ENCODE measurements at places on chromosomes 7 and 10. TPM values are rescaled to one million over a fixed set of nuclear protein-coding genes. Genes with fewer than 3 reads are reported as not detected.

The INHBA gene
- total RNA-seq: 14.4 TPM

The MYPN gene
- total RNA-seq: 0.64 TPM

DNA sequence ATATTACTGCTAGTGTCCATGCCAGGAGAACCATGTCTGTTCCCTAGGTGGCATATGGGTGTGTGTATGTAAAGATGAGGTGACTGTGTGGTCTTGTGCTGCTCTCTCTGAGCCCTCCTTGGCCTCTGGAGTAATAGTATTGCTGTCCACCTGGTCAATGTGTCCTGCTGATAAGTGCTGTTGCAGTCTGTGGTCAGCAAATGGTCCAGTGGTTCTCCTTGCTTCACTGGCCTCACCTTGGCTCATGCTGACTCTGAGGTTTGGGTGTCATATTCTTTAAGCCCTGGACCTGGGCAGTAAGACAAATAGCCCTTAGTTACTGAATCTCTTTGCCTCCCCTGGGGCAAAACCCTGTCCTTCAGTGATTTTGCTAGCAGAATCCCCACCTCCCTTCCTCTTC is 56.8 kb downstream of the TPST1 start:
- peak; percentile 89 for DNase-seq

The ARL3 gene
- 14.3 TPM for total RNA-seq

DNA sequence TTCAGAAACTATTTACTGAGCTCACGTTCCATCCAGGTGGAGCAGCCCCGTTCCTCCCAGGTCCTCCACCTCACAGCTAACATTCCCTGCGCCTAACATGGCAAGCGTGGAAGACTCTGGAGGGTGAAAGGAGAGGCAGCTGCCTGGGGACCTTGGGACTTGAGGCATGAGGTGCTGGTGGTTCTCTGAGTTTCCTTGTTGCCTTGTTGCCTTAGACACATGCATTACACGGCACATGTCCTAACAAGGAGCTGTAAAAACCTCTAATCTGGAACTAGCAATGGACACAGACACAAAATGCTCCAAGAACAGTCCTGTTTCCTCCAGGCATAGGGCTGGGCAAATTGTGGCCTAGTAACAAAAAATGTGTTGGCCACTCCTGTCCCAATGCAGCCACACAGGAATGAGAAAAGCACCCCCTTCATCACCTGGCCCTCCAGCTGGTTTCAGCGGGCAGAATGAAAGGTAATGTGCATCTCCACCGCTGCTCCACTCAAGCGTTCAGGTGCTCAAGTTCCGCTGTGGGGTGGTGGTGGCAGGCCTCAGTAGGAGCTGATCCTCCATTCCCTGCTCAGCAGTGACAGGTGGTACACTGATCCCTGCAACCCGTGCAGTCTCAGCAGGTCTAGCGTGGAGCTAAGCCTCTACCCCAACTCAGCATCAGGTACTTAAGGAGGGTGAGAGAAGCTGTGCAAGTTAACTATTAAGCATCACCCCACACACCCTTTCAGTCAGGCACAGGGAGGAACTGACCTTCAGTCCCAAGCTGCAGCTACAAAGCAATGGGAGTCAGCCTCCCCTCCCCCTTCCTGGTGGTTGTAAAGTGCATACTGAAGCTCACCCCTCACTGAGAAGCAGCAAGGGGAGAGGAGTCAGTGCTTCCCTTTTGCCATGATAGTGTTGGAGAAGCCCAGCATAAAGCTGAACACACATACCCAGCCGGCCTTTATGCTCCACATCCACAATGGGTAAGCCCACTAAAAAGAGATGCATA is 382.8 kb downstream of the SDK1 start:
- no peak for DNase-seq

- DNase-seq: peak; percentile 21
Measured at GRCh38 chr10:42491001-42491592, 147.3 kb downstream of the ZNF33B start.

GRCh38 chr7:127904670-127904985 is 126.6 kb downstream of the LRRC4 start:
- DNase-seq: no peak

DNA sequence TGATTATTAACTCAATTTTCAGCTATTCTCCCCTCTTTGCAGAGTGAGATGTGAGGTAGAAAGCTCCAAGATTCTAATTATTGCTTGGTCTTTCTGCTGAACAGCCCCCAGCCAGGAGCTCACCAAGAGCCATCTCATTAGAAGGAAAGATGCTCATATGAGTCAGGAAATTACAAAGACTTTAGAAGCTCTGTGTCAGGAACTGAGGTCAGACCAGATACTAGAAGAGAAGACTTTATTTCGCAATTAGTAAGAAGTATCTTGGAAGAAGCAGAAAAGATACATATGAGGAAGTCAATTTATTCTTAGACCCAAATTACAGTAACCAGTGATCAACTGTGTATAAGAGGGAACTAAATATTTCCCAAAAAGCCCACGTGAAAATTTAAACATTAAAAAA is 626.9 kb downstream of the ZWINT start:
- DNase-seq: no peak

The ZCWPW1 gene
- 5.9 TPM for total RNA-seq

DNA sequence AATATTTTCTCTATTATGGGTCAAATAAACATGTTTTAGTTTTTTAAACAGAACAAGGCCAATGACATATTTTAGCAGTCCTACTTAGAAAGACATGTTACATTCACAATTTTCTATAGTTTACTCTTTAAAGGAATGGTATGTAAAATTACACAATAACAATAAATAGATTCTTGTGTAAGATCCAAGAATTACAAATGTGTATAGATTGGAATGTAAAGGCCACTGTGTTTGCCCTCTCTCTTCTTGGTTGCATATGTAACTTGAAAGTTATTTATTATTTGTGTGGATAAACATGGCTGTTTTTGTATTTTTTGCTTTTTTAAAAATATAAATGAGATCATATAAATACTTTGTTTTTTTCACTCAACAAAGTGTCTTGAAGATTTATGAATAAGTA is 979.3 kb upstream of the CELF2 start:
- no peak for DNase-seq

The IGFBP3 gene
- total RNA-seq: 370 TPM

GRCh38 chr10:46251857-46252847 is 34.6 kb upstream of the ANTXRL start:
- DNase-seq: no peak

DNA sequence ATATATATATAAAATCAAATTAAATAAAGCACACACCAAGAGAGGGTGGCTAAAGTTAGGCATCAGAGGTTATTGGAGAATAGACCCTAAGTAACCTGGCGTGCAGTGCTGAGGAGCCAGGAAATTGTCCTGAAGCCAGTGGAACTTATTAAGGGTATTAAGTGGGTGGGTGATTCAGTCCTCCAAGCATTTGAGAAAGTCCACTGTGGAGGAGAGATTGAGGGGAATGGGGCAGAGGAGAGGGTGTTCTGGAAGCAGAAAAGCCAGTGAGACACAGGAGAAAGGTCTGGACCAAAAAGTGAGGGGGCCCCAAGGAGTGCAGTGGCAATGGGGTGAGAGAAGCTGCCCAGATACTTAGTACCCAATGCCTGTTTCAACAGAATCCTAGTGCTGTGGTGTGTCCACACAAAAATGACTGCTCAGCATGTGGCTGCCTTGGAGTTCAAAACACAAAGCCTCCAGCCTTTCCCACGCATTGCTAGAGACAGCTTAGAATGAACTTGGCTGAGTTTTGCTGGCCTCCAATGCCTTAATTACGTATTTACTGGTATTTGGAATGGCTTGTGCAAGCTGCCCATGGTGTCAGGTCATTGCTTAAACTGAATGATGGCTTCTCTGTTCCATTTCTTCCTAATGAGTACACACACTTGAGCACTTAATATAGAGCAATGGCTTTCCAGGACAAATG is 44.9 kb upstream of the CHST15 start:
- no peak for DNase-seq

DNA sequence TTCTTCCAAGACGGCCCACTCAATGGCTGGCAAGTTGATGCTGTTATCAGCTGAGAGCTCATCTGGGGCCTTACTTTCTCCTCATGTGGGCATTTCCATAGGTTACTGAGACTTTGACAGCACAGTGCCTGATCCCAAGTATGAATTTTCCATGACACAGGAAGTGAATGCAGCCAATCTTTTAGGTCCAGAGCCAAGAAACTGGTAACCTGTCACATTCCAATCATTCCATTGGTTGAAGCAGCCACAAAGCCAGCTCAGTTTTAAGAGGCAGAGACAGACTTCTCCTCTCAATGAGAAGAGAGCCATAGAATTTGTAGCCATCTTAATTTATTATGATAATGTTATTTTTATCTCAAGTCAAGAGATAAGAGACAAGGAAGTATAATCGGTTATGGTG is 775.5 kb downstream of the CNTNAP2 start:
- peak; percentile 13 for DNase-seq

- no peak for DNase-seq
Measured at GRCh38 chr10:3141351-3142005, 31.1 kb downstream of the PITRM1 start.

The SHH gene
- total RNA-seq: 8.7 TPM

GRCh38 chr7:43692582-43693373 is 36.5 kb downstream of the COA1 start:
- DNase-seq: peak; percentile 74

The SMKR1 gene
- not detected for total RNA-seq

All from Caki2 (cell line).